Mammary epithelial cell (primary cell): ENCODE measurements at places on chromosomes 2 and 18.
A peak's percentile ranks its signal among the peaks of the same experiment; 100 is the strongest.

DNA sequence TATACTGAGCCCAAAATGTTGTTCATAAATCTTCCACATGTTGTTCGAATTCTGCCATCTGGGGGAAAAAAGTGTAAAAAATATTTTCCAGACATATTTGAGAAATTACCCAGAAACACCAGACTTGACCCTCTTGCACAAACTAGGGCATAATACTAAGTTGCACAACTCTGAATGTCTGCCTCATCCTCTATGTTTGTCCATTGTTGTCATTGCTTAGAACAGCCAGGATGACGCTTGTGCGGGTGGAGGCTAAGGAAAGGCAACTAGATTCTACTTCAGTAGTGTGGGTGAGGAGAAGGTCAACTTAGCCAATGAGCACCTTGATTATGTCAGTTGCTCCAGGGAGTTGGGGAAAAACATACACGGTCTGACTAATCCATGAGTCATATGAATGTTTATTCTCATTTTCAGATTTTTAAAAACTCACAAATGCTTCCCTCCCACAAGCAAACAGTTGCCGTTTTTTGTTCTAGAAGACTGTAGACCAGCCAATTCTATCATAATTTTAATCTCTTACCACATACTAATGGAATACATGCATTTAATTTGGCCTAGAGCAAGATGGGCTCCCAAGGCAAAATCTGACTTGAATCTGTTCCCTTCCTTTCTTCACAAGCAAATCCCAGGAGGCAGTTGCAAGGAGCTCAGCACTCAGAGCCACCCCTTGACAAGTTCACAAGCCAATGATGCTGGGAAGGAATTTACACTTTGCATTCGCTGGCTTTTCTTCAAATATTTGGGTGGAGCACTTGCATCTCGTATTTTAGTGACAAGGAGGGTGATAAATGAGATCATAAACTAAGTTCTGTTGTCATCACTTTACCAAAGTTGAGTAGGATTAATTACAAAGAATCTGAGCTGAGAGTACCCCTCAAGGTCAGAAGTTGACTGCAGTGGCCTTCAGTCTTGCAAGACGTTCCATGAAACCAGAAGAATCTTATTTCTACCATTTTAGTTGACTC is 163.2 kb upstream of the TWIST2 start:
- peak; percentile 99 for DNase-seq

DNA sequence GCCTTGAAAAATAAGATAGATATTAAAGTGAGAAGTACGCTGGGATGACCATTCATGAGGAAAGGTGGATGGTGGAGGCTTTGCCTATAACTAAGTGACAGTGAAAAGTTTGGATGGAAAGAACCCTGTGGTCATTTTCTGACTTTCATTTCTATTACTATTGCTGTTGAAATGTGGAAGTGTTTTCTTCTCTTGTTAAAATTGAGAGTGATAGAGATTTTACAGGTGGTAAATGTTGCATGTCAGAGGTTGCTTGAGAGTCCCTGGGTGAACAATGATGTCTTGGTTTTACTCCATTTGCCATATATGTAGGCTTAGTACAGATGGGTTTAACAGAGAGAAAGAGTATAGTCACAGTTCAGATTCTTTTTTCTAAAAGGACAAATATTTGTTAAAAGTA is 18.4 kb downstream of the NCOA1 start:
- DNase-seq = no peak

GRCh38 chr2:206084870-206085741 is 868 bp downstream of the INO80D start:
- DNase-seq = peak; percentile 24

DNA sequence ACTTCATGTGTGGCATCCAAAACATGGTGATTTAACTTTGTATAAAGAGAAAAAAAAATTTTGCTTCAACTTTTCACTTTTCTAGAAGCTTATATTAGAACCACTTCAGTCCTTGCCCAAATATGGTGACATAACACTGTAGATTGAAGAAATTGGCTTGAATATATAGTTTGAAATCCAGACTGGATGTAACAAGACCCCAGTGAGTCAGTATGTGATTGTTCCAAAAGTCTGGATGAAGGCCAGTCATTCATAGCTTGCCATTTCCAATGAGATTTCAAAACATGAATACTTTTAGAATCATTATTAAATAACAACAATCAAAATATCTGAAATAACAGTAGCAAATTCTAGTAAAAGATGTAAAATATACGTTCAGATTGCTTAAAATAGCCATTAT is 104.8 kb upstream of the FN1 start:
- peak; percentile 80 for DNase-seq

- no peak for DNase-seq
Measured at GRCh38 chr2:107222466-107222865, 336.5 kb upstream of the ST6GAL2 start.

DNA sequence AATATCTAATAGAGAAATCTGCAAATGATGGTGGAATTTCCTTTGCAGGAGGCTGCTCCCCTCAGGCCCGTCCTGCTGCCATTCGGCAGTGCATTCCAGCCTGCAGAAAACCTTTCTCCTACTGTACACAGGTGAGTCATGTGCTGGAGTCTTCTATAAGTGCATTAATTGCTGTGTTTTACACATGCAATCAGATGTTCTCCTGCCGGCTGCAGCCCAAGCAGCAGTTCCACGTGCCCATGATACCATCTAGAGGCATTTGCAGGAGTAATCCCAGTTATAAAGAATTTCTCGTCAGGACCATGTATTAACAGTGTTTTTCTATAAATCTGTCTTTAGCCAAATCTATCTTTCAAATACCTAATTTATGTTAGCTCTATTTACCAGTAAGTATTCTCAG is 304.7 kb upstream of the HNMT start:
- peak; percentile 36 for DNase-seq

GRCh38 chr2:223822818-223823217 is 14.6 kb downstream of the AP1S3 start:
- DNase-seq = no peak

GRCh38 chr2:68646303-68646702 is 2.9 kb downstream of the PROKR1 start:
- DNase-seq = peak; percentile 24

- DNase-seq = peak; percentile 11
Measured at GRCh38 chr2:19031642-19032041, 326.8 kb downstream of the OSR1 start.

GRCh38 chr2:226707499-226707898 is 92.1 kb downstream of the IRS1 start:
- no peak for DNase-seq

- DNase-seq = no peak
Measured at GRCh38 chr2:62831729-62832128, 126.2 kb downstream of the EHBP1 start.
